ENCODE measurements at places on chromosomes 5 and 9. TPM values are rescaled to one million over a fixed set of nuclear protein-coding genes. Genes with fewer than 3 reads are reported as not detected.

- DNase-seq: no peak
Observed at GRCh38 chr9:132312873-132313272, 41.9 kb downstream of the SETX start.

- no peak for DNase-seq
Observed at GRCh38 chr5:43137326-43137725, 16.6 kb downstream of the ZNF131 start.

DNA sequence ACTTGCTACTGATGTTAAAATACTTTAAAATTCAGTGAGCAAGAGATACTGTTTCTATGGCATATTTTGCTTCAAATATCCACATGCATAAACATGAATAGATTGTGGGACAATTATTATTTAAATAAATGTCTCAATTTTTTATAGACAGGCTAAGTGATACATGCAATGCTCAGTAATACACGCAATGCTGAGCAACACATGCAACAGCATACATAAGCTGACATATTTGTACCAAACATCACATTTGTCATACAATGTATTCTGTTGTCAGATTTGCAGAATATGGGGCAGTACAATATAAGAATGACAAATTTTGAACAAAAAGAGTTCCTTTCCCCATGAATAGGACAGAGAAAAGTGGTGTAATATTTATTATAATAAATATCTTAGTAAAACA is 155.5 kb downstream of the PDE4D start:
- DNase-seq: no peak

- no peak for DNase-seq
Observed at GRCh38 chr5:139856714-139857113, 61.1 kb downstream of the PSD2 start.

GRCh38 chr5:39616131-39616530 is 191.4 kb upstream of the DAB2 start:
- DNase-seq: no peak

DNA sequence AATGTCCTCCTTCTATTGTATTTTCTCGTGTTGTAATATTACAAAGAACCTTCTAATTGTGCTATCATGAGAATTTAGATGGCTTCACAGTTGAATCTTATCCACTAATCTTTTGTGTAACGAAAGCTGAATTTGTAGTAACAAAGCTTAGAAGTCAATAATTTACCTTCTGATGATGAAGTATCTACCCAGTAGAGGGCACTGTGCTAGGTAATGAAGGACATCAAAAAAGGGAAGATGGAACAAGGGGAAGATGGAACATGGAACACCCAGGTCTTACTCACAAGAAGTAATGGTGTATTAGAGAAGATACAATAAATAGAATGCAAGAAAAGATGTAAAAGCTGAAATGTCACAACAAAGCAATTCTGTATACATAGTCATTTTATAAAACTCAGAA is 131.0 kb upstream of the CCNG1 start:
- DNase-seq: no peak

DNA sequence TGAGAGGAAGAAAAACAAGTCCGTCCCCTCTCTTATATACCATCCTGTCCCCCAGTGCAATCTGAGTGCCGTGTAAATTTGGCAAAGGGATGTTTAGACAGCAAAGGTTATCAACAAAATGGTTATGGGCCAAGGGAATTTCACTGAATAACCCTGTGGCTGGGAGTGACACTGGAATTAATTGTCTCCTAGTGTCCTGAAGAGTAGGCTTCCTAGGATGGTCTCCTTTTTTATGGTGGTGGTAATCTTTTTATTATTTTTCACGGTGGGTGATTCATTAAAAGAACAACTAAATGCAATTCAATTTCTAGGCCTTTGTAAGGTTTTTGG is 244.2 kb downstream of the PIK3R1 start:
- DNase-seq: no peak

DNA sequence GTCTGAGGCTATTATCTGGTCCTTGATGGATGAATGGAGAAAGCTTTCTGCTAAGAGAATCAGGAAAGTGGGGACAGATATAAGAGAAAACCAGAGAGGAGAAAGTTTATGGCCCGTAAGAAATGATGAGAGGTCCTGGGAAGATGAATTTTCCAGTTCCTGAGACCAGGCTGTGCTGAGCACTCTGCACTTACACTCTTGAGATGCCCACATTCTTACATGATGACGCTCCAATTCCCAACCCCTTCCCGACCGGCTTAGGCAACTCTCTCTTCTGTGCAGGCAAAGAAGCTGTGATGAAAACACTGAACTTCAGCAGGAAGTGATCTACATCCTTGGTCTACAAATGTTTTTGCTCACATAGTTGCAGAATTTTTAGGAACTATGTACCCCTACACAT is 417.0 kb downstream of the ARHGEF28 start:
- DNase-seq: no peak

GRCh38 chr9:132943651-132944293 is 644 bp downstream of the TSC1 start:
- DNase-seq: no peak

- DNase-seq: no peak
Observed at GRCh38 chr5:139403418-139403786, 487 bp downstream of the SPATA24 start.

GRCh38 chr5:171275841-171276544 is 33.1 kb upstream of the TLX3 start:
- no peak for DNase-seq

GRCh38 chr9:11064909-11065308 is 452.1 kb upstream of the PTPRD start:
- DNase-seq: no peak

The FAM169A gene
- total RNA-seq: 32.4 TPM

The SLC34A1 gene
- total RNA-seq: not detected

The NPR2 gene
- 23.4 TPM for total RNA-seq

The MLANA gene
- not detected for total RNA-seq

The PCDHGA7 gene
- total RNA-seq: 0.41 TPM

The CYLC2 gene
- not detected for total RNA-seq

Measured in progenitor cell of endocrine pancreas (in vitro differentiated cells).